ENCODE measurements at places on chromosomes 7 and 10.

DNA sequence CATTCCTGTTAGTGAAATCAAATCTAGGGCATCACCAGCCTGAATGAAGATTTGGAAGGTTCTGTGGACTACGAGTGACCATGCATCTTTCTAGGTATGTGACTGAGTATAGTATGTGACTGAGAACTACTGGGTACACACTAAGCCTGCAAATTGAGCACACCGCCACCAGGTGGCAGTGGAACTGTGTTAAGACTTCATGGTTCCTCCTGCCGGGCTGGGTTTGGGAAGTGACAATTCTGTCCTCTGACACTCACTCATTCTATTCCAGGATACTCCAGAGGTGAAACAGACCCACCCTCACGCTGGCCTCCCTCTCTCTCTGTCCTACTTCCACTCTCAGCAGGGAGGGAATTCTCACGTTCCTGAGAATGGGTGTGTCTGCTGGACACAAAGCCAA is 84.0 kb upstream of the TMEM248 start:
- peak; percentile 71 for DNase-seq

DNA sequence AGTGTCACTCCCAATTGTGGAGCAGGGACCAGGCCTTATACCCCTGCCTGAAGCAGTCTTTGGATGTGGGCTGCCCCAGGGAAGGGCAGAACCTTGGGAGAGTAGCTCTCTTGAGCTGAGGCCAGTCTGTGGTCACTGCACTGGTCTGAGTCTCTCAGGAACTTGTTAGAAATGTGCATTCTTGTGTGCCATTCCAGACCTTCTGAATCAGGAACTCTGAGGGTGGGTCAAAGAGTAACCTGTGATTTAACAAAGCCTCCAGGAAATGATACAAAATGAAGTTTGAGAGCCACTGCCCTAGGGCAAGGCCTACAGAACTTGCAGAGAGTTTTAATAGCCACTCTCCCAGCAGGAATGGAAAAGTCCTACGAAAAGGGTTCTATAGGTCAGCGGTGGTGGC is 68.1 kb downstream of the LYZL1 start:
- DNase-seq, result no peak

GRCh38 chr7:113283861-113284260 is 165.5 kb upstream of the SMIM30 start:
- DNase-seq, result no peak

- DNase-seq, result no peak
Observed at GRCh38 chr7:25272265-25272664, 44.0 kb upstream of the NPVF start.

- DNase-seq, result no peak
Observed at GRCh38 chr10:22560096-22560912, 154.1 kb downstream of the PIP4K2A start.

- no peak for DNase-seq
Observed at GRCh38 chr7:137074391-137075030, 206.1 kb downstream of the CHRM2 start.

DNA sequence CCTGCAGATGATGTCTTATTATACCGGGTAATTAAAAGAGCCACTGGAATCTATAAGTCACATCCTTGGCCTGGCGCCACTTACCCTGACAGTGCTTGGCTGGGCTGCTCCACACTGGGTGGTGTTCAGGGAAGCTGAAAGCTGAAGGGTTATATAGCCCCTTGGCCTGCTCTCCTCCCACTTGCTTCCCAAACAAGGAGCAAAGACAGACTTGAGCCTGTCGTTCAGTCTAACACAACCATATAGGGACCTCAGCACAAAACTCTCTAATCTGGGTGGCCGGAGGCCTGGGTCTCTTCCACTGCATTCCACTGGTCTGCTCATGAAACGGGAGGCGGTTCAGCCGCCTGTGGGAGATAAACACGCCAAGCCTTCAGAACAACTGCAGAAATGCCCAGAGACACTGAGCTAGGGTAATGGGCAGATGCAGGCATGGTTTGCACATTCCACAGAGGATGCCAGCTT is at the start of gene ACTA2:
TSS of gene ACTA2 (minus strand) at position 127 of the 465 bp plus-strand sequence. CDS start 3,843 bp downstream, outside the sequence.
- peak; percentile 43 for DNase-seq

- no peak for DNase-seq
Observed at GRCh38 chr10:130425169-130425568, 289.0 kb downstream of the GLRX3 start.

DNA sequence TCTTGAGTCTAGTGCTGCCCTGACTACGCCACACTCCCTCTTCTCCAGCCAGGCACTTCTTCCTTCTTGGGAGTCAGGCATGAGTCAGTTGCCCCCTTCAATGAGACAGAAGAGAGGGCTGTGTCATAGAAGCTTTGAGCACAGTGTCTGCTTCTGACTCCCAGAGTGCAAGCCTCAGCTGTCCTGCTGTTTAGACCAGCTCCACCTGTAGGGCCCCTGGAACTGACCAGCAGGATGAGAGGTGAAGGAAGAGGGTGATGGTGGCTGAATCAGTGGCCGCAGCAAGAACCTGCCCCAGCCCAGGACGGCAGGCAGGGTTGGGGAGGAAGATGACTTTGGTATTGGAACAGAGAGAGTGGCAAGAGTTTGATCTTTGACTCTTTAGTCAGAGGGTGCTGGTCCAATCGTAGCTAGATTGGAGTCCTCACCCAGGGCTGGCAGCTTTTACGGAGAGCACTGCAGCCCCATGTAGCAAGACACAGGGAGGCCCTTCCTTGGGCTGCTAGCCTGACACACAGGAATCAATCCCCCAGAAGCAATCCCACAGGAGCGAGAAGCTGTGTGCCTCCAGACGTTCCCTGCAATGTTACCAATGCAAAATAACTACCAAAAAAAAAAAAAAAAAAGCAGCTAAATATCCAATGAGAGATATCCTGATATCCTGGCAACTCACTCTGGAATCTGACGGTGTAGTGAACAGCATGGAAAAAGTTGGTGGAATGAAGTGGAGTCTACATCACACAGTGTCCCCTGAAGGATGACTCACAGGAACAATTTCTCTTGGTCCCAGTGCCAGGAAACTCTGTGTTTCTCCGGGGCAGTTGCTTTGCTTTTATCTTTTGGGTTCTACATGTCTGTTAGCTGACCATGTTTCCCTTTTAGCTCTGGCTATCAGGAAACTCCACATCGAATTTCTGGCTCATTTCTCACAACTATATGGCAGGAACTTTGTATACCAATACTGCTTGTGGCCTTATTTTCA is 6.9 kb downstream of the C10orf62 start:
- no peak for DNase-seq

GRCh38 chr7:67019562-67020390 is 23.1 kb downstream of the TYW1 start:
- DNase-seq, result no peak

DNA sequence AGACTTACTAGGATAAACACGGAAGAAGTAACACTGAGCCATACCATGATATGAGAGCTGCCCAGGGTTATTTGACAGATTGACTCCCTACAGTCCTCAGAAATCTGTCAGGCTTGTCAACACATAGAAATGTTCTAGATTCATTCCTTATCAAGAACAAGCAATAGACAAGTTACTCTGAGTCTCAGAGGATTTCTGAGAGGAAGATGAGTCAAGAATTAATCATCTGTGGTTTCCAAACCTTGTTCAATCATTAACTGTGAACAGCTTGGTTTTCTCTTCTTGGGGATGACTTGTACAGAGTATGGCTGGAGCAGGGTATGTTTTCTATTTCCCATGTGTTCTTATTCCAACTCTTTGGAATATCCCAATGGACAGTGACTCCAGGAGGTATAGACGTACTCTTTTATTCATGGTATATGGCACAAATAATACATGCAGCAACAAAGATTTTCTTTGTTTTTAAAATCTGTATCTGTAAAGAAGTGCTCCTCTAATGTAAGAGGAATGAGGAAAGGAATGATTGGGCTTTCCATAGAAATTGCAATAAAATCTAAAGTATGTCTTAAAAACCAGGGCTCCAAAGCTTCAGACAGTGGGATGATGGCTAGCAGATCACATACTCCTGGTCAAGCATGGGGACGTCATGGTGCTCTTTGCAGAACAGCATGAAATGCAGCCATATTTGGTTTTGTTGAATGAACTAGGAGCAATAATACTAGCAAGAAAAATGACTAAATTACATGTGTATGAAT is 11.9 kb upstream of the SFR1 start:
- DNase-seq, result no peak

- DNase-seq, result no peak
Observed at GRCh38 chr10:96025566-96025965, 17.8 kb upstream of the CCNJ start.

DNA sequence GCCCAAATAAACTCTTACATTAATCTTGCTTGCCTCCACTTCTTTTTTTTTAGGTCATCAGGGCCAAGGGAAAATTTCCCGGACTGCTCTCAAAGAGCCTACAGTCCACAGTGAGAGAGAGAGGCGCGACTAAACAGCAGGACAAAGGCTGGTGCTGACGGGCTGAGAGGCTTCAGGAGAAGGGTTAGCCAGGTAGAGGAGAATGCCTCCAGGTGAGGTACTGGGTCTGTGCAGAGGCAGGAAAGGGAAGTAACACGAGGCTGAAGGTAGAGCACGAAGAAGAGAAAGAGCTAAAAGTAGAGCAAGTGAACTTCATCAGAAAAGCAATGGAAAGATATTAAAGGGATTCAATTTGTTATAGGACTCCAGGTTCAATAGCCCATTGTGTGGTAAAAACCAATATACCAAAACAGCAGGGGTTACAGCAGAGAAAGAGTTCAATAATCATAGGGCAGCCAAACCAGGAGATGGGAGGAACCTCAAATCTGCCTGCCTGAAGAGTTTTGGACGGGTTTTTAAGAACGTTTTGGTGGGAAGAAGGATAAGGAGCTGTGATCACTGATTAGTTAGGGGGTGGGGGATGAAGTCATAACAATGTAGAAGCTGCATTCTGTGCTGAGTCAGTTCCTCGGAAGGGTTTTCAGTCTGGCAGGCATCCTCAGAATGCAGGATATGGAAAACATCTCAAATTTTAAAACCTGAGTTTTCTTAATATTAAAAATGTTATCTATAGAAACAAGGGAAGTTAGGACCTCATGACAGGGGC is 171.5 kb downstream of the AKR1D1 start:
- no peak for DNase-seq

DNA sequence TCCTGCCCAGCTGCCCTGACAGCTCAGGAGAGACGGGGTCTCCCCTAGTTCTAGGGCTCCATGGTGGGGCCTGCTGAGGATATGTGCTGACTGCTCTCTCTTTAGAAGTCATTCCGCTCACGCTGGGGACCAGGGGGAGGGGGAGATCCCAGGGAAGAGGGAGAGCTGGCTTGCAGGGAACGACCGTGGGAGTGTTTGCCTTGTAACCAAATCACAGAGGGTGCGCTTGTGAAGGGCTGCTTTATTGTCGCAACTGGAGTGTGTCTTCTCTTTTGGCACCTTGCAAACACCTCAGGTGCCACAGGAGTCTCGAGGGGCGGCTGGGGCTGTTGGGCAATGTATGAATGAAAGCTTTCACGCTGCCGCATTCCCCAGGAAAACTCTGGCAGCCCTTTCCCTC is 531.3 kb upstream of the MKI67 start:
- no peak for DNase-seq

DNA sequence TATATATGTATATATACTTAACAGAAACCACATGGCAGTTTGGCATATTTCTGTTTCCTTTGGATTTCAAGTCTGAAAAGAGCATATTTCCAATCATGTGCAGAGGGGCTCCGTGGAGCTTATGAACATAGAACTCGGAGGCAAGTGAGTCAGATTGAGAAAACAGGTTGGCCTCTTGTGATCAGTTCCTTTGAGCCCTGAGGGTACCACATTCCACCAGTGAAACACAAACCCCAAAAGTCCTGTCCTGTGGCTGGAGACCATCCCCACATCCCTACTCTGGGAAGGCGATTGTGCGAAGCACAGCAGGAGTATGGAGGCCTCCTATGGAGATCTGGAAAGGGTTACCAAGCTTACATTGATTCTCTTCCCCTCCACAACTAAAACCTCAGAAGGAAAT is 196.7 kb upstream of the TMEM72 start:
- no peak for DNase-seq

DNA sequence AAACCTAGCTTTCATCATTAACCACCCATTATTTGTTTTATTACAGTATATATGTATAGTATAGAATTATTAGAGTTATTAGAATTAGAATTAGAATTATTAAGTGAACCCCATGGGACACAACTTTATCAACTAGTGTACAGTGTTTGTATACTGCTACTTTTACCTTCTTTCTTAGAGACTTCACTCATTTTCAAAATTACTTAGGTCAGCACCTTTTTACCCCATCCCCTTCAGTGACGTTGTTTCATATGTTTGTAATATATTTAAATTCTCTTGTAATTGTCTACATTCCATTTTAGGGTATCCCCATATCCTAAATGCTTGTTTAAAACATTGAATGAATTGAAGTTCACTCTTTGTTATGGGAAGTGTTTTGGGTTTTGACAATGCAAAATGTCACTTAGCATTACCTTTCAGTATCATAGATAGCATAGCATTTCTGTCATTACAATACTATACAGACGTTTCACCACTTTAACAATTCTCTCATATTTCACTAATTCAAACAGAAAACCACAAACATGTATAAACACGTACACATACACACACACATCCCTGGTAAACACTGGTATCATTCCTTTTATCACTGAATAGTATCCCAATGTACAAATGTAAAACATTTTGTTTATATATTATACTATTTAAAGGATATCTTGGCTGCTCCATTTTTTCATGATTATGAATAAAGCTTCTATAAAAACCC is 229.9 kb upstream of the MAGI2 start:
- DNase-seq, result no peak

- DNase-seq, result no peak
Observed at GRCh38 chr10:110107887-110108286, 99.5 kb upstream of the MXI1 start.

GRCh38 chr7:94182066-94182465 is 177.9 kb upstream of the BET1 start:
- DNase-seq, result no peak

GRCh38 chr7:81068-81925 is 111.1 kb upstream of the FAM20C start:
- no peak for DNase-seq

- no peak for DNase-seq
Observed at GRCh38 chr7:134988161-134988560, 1.9 kb downstream of the AGBL3 start.

GRCh38 chr10:89861584-89862301 is 160.4 kb downstream of the KIF20B start:
- no peak for DNase-seq

DNA sequence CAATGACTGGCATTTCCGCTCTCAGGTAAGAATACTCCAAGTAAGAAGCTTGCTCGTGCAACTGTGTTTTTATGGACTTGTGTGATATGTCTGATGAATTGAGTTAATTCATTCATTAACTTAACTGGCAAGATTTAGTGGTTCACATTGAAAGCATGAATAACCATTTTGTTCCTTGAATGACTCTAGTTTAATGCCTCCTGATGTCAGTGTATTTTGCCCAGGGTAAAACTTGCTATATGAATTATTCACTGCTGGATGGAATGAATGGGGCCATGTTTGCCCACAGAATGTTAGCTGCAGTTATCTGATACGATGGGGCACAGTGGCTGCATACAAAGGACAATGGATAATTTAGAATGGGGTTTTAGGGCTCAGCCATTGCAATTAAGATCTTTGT is 124.1 kb downstream of the ZNF365 start:
- DNase-seq, result no peak

GRCh38 chr7:150375662-150376521 is 3.2 kb upstream of the ZNF775 start:
- DNase-seq, result peak; percentile 82

GRCh38 chr7:75611557-75612178 is 119.5 kb downstream of the SPDYE5 start:
- no peak for DNase-seq

Measured in colonic mucosa (tissue), 4 donors.